Coronary artery (tissue), 2 donors: ENCODE measurements at places on chromosomes 2 and 18.

DNA sequence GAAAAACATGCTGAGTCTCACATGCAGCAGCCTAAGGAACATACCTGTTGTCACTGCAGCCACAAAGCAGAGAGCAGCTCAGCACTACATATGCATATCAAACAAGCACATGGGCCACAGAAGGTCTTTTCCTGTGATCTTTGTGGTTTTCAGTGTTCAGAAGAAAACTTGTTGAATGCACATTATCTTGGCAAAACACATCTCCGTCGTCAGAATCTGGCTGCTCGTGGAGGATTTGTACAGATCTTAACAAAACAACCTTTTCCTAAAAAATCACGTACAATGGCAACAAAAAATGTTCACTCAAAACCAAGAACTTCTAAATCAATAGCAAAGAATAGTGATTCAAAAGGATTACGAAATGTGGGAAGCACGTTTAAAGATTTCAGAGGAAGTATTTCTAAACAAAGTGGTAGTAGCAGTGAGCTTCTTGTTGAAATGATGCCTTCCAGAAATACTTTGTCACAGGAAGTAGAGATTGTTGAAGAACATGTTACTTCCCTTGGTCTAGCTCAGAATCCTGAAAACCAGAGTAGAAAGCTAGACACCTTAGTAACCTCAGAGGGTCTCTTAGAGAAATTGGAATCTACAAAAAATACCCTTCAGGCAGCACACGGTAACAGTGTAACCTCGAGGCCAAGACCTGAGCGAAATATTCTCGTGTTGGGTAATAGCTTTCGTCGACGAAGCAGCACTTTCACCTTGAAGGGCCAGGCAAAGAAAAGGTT is 34.1 kb downstream of the ZNF407 start:
- DNase-seq, result no peak

- no peak for DNase-seq
These were observed 344.6 kb downstream of the ARHGAP15 start for GRCh38 chr2:143473820-143474219.

DNA sequence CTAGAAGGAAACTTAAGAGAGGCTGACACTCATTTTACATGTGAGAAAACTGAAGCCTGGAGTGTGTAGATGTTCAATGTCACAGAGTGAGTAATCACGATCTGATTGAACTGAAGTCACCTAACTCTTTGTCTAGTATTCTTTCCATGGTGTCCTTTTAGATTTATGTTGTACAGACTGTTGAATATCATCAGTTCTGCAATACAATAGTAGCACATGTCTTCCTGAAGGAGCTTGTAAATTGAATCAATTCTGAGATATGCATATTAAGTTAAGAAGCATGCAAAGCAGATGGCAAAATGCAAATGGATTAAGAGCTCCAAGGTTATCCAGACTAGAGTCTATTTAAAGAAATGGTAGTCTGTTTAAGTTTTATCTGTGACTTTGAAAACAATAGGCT is 484.9 kb upstream of the CRIM1 start:
- no peak for DNase-seq

DNA sequence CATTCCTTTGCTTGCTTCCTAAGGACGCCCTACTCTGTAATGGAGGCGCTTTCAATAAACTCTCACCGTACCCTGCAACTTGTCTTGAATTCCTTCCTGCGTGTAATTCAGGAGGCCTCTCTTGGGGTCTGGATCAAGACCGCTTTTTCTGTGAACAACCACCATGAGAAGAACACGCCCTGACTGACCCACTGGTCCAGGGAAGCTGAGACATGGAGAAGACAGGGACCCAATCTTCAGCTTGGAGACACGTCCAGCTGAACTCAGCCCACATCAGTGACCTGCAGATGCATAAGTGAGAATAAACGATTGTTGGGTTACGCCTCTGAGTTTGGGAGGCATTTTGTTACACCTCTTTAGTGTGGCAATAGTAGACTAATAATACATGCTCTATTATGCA is 7.8 kb upstream of the NARS1 start:
- DNase-seq, result no peak
